ENCODE measurements at places on chromosomes 3 and 15.

DNA sequence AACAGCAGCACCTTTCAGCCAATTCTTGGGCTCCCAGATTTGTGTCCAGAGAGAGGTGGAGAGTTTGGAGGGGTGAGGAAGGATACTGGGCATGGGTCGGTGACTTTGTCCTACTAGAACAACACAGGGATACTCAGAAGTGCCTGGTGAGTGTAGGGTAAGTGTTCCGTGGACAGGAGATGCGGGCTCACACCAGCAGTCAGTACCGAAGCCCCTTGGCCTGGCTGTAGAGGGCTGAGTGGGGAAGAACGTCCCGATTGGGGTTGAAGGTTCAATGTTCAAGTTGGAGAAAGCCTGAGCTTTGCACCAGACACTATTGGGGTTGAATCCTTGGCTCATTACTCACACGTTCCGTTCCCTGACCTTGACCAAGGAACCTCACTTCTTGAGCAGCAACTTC lies 40.8 kb upstream of the SLC6A11 start:
- no peak for DNase-seq

DNA sequence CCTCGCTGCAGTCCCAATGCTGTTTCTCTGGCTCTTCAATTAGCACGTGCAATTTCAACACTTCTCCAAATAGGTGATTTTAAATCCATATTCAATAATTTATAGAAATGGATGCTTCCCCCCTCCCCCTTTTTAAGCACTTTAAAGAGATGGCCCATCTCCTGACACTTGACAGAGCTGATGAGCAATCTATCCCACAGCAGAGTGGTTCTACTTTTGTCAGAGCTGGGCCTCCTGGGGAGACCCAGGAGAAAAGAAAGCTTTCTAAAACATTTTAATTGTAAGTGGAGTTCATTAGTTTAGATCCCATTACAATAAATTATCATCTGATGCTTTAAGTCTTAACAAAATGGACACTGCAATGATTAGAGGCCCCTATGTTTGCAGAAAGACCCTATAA lies 127.7 kb downstream of the SHQ1 start:
- DNase-seq = no peak

GRCh38 chr15:92048739-92049138 lies 195.2 kb downstream of the SLCO3A1 start:
- no peak for DNase-seq

GRCh38 chr15:67903708-67904107 lies 63.9 kb upstream of the RNU6-1 start:
- no peak for DNase-seq

GRCh38 chr3:116863270-116863770 lies 153.7 kb downstream of the TUSC7 start:
- DNase-seq = no peak

DNA sequence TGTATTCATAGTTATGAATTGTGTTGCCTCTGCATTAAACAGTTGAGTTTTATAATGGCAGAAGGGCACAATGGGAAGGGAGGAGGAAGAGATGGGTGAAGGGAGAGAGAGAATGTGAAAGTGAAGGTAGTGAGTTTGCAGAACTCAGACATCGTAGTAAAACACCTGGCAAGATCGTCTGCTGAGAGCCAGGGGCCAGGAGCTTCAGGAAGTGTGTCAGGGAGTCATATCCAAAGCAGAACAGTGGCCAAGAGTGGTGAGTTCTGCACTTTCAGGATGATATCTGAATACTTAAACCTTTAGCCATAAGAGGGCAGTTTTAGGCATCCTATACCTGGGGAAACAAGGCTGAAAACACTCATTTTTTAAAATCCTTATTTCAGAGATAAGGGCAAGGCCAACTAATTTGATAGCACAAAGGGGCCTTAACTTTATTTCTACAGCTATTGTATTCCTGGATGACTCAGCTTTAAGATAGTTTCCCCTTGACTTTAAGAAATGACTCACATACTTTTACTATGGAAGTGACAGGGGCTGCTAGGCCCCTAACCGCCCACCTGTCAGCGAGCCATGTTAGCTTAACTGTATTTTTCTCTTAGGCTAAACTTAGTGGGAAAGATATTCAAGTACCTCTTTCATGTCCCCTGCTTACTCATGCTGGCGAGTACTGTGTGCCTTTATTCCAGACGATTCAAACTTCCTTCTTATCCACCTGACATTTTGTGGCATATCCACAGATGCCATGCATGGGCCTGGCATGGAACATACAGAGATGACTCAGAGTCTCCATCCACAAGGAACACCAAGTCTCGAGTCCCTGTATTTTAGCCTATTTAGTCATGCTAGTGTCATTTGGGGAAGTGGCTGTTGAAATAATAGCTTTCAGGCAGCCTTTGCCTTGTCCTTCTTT lies 53.9 kb downstream of the RLBP1 start:
- DNase-seq = peak; percentile 64

DNA sequence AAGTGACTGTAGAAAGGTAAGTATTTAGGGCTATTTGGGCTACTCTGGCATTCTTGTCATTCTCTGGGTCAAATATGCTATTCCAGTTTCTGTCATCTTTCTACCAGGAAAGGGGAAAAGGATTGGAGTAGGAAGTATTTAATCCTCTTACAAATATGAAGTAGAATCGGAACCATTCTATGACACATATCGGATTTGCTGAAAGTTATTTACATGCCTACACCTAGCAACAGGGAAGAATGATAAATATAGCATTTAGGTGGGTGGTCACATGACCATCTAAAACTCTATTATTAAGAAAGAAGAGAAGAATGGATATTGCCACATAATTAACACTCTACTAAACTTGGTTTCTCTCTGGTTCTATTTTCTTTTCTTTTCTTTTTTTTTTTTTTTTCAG lies 1353.1 kb downstream of the ZPLD1 start:
- DNase-seq = no peak

GRCh38 chr15:76996076-76996525 lies 1.2 kb downstream of the PSTPIP1 start:
- DNase-seq = no peak

GRCh38 chr3:153702106-153702505 lies 419.1 kb upstream of the ARHGEF26 start:
- no peak for DNase-seq

- DNase-seq = no peak
Measured at GRCh38 chr15:81625896-81626295, 251.9 kb upstream of the TMC3 start.

DNA sequence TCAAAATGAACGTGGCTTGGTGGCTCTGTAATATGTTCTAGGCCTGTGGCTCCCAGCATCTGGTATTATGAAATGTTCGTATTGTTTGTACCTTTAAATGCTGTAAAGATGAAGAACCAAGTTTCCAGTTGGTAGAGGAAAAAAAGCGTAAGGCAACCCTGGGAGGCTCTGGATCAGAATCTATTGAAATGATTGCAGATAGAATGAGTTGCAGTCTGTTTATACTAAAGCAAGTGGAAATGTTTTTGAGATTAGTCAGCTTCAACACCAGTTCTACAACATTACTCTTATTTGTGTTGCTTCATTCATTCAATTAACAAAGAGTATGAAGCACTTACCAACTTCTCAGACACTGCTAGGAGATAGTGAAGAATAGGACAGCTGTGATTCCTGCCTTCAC lies 5.3 kb downstream of the ARL6IP5 start:
- DNase-seq = peak; percentile 88

DNA sequence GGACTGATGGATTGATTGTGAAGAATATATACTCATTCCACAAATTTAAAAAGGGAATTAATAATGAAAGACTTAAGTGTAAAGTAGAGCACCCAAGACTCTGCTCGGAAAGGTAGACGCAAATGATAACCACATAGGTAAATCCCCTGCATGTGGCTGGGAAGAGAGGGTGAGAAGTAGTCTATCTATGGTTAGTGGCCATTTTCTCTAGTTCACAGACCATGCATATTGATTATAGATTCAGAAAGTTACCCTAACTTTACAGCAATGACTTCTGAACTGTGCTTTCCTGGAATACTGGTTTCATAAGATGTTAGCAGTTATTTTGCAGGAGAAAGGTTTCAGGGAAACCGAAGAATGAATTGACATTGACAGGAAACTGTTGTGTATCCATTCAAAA lies 51.7 kb downstream of the CASR start:
- no peak for DNase-seq

- DNase-seq = peak; percentile 82
Measured at GRCh38 chr3:140748903-140749302, 71.0 kb downstream of the TRIM42 start.

- DNase-seq = no peak
Measured at GRCh38 chr3:105139881-105140560, 226.7 kb upstream of the ALCAM start.

- DNase-seq = no peak
Measured at GRCh38 chr15:66047321-66048024, 178.2 kb downstream of the RAB11A start.

- peak; percentile 83 for DNase-seq
Measured at GRCh38 chr3:8204853-8205650, 296.6 kb upstream of the LMCD1 start.

DNA sequence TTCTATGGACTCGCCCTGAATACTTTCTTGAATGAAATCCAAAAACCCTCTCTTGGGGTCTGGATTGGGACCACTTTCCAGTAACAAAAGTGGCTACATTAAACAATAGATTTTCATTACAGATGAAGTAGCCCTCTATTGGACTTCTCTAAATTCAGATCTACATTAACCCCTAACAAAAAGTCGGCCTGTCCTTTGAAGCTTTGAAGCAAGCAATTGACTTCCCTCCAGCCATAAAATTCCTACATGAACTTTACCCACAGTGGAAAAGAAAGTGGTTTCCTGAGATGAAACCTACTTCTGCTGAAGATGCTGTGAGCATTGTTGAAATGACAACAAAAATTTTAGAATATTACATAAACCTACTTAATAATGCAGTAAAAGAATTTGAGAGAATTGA lies 967.1 kb upstream of the ROBO1 start:
- no peak for DNase-seq

DNA sequence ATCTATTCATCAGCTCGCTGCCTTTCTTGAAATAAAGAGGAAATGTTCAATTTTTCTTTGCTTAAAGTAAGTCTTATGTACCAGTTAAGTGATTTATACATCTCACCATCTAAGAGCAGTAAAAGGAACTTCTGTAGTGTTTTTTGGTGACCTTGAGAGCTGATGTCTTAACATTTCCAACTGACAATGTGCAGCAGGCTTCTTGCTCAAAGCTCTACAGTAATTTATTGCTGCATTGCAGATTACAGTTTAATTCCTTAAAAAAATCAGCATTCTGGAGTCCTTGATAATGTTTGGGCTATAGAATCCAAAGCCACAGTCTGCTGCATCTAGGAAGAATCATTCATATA lies 61.6 kb downstream of the DIPK2A start:
- DNase-seq = no peak

DNA sequence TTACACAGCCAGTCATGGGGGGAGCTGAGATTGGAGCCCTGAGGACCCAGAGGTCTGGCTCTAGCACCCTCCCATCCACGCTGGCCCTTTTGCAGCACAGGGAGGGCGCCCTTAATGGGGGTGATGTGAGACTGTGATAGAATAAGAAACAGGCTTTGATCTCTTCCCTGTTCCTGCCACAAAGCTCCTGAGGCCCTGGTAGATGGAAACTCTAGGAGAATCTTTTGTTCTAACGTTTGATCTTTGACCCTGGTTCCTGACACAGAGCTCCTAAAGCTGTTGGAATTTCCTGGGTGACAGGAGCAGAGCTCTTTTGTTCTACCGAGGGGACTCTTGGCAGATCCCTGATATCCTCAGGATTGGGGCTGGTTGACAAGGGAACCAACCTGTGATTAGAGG lies 1.2 kb upstream of the UROC1 start:
- DNase-seq = no peak

DNA sequence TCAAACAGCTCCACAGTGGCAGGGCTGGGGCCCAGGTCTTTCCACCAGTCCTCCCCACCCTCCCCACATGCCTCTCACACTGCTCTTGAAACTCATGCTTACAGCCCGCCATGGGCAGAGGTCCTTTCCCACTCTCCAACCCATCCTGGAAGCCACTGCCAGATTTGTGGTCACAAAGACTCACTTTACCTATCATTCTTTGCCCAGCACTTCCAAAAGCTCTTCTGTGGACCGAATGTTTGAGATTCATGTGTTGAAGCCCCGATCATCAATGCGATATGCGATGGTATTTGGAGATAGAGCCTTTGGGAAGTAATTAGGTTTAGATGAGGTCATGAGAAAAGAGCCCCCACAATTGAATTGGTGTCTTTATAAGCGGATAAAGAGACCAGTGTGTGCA lies 247.8 kb downstream of the VPS13C start:
- DNase-seq = no peak

- no peak for DNase-seq
Measured at GRCh38 chr3:47404955-47405790, 24.4 kb downstream of the PTPN23 start.

- no peak for DNase-seq
Measured at GRCh38 chr15:88982304-88982945, 69.2 kb upstream of the MFGE8 start.

All from foreskin keratinocyte (primary cell).